ENCODE measurements at places on chromosomes 6 and 20. TPM values are rescaled to one million over a fixed set of nuclear protein-coding genes. Genes with fewer than 3 reads are reported as not detected.

The C4A gene
- 1.4 TPM for polyA plus RNA-seq

The C20orf141 gene
- 0.54 TPM for polyA plus RNA-seq

The PI16 gene
- polyA plus RNA-seq = not detected

The ULBP3 gene
- polyA plus RNA-seq = 2.0 TPM

The SLC22A3 gene
- 44.9 TPM for polyA plus RNA-seq

The PREP gene
- 30.4 TPM for polyA plus RNA-seq

The RIPOR3 gene
- 0.06 TPM for polyA plus RNA-seq

The MATN4 gene
- 0.08 TPM for polyA plus RNA-seq

The PPP1R16B gene
- 0.14 TPM for polyA plus RNA-seq

The KIF25 gene
- polyA plus RNA-seq = 0.49 TPM

The MOCS1 gene
- polyA plus RNA-seq = 2.2 TPM

The IL17A gene
- polyA plus RNA-seq = not detected

The ZKSCAN8 gene
- polyA plus RNA-seq = 8.5 TPM

The TCF21 gene
- 0.17 TPM for polyA plus RNA-seq

DNA sequence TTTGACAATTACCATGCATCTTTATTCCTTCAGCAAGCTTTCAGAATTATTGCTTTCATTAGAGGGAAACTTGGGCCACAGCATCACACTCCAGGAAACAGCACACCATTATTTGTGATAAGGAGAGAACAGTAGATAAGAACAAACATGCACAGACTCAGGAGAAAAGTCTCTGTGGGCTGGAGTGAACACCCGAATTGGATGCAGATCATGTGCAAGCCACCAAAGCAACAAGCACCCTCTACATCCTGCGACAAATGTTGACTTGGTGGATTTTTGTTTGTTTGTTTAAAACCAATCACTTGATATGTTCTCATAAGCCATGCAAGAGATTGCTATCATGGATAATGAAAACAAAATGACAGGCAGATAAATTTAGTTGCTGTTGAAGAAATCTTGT is 67.7 kb upstream of the ZFP64 start:
- DNase-seq = no peak

DNA sequence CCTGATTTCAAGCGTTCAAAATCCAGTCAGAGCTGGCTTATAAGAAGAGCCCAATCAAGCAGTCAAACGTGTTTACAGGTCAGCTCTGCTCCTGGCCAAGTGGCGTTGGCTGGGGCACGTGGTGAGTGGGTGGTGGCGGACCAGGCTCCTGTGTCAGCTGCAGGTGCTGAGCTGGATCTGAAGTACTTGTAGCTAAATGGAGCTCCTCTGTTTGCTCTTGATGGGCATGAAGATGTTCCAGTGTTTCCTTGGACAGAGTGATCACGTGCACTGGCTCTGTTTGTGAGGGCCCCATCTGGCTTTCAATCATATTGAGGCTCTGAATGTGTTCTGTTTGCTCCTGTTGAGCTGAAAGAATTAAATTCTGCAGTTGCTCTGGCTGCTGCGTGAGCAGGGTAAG is 10.2 kb upstream of the MICAL1 start:
- no peak for DNase-seq

GRCh38 chr6:76792394-76792793 is 670.9 kb downstream of the HTR1B start:
- DNase-seq = no peak

GRCh38 chr20:16317445-16318362 is 255.5 kb downstream of the KIF16B start:
- DNase-seq = no peak

GRCh38 chr6:12815884-12816600 is 99.5 kb downstream of the PHACTR1 start:
- DNase-seq = no peak

DNA sequence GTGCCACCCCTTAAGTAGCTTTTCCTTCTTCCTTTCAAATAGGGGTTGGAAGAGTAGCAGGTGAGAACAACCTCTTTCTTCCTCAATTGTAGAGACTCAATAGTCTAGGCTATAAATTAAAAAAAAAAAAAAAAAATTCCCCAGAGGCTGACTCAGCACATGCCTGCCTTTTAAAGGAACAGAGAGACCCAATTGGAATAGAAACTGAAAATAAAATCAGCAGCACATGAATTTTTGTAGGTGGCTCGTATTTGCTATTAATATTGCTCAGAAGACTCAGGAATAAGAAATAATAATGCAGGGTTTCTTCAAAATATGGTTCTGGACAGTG is 19.3 kb downstream of the TOP1 start:
- no peak for DNase-seq

DNA sequence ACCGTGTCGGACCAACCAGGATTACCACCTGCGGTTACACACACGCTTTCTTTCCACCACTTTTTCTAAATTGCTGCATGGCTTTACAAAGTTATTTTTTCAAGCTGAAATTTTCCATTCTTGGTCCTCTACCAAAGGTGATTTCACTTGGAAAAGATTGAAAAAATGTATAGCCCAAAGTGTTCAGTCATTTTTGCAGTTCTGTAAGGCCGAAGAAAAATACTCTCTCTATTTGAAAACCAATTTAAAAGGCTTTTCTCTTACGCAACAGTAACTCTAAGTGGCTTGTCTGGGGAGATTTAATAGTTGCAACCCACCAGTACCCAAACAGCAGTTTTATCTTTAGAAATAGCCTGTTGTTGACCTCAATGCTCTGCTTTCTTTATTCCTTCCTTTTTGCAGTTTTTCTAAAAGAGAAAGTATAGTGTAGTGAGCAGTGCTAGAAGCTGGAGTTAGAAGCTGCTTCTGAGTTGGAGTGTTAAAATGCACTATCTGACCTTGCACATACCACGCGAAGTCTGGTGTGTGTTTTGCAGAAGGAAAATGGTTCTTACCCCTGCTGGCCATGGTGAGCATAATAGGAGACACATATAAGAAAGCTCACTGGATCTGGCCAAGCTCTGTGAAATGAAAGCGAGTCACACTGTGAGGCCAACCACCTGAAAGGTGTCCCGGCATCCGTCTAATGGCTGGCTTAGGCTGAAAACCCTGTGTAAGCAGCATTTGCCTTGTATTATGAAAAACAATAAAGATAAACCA is 271.6 kb upstream of the PRND start:
- DNase-seq = peak; percentile 55

- no peak for DNase-seq
Measured at GRCh38 chr6:77025736-77026223, 437.5 kb downstream of the HTR1B start.

- no peak for DNase-seq
Measured at GRCh38 chr6:41878961-41879405, 16.2 kb downstream of the USP49 start.

- DNase-seq = no peak
Measured at GRCh38 chr20:47868236-47868635, 83.0 kb upstream of the SULF2 start.

DNA sequence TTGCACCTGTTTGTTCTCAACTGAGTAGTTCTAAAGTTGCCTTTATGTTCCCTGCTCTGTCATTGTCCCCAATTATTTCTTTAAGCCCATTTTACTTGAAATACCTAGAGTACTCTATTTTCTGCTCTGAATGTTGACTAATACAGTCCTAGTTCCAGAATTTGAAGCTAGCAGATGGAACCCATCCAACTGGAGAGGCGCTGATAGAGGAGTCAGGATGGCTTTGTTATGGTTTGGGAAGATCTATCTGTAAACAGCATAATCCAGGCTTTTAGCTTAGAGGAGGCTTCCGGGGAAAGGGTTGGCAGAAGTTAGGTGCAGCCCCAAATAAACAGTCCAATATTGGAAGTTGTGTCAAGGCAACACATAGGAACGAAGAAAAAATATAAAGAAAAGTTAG is 927.7 kb downstream of the TFAP2A start:
- no peak for DNase-seq

DNA sequence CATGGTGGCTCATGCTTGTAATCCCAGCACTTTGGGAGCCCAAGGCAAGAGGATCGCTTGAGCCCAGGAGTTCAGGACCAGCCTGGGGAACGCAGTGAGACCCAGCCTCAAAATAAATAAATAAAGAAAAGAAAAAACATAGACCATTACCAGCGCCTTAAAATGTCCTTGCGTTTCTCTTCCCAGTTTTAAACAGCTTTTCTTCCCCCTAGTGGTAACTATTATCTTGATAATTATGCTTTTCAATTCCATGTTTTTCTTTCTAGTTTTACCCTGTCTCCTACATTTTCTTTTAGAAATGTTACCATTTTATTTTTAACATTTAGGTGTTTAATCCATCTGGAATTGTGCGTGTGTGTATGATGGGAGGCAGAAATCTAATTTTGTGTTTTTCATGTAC is 24.4 kb downstream of the DNAH8 start:
- DNase-seq = no peak

DNA sequence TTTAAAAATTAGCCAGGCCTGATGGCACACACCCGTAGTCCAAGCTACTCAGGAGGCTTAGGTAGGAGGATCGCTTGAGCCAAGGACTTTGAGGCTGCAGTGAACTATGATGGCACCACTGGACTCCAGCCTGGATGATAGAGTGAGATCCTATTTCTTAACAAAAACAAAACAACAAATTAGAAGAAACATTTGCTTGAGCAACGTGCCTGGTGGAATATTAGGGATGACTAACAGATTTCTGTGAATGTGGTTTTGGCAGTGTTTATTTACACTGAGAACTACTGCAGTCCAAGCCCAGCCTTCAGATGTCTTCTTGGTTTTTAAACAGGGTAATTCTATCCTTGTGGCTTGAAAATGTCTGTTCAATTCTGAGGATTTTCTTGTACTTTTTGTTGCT is 9.2 kb downstream of the PPP1R3G start:
- no peak for DNase-seq

- DNase-seq = no peak
Measured at GRCh38 chr6:116443105-116443504, 18.1 kb upstream of the CALHM6 start.

GRCh38 chr6:23302514-23302913 is 733.1 kb downstream of the HDGFL1 start:
- no peak for DNase-seq

GRCh38 chr6:50608421-50608820 is 104.9 kb upstream of the TFAP2D start:
- no peak for DNase-seq

DNA sequence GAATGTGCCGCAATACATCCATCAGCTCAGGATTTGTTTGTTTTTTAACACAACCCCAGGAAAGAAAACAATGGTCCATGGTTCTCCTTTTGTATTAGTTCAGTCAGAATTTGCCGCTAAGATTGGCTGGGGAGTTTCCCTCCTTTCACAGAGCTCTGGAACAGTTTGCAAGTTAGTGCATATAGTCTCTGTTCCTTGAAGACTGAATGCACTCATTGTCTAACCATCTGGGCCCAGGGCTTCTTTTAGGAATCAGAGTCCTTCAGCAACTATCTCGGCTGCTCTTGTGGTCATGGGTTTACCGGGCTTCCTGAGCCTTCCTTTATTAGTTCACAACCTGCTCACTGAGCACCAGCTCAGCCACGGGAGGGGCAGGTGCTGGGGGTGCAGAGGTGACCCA is 121.3 kb downstream of the SLC23A2 start:
- DNase-seq = no peak

DNA sequence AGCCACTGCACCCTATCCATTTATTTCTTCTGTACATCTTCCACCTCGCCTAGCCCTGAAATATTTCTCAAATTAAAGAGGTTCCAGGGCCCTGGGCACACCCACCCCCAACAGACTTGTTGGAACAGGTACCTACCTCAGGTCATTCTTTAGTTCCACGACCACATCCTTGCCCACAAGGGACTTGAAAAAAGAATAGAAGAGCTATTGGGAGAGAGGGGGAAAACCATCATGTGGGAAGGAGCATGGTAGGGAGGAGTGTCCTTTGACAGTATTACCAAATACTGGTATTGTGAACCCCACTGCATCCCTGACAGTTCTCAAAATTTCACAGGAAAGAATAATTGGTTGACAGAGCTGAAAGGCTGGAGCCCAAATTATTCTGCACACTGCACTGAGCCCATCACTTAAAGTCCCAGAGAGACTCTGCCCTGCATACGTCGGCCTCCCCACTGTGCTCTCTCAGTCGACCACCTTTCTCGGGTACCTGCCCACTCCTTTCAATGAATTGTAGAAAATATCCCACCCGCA is 762 bp downstream of the LSM2 start:
- DNase-seq = no peak

- no peak for DNase-seq
Measured at GRCh38 chr6:31722173-31722572, 627 bp upstream of the LY6G6C start.

DNA sequence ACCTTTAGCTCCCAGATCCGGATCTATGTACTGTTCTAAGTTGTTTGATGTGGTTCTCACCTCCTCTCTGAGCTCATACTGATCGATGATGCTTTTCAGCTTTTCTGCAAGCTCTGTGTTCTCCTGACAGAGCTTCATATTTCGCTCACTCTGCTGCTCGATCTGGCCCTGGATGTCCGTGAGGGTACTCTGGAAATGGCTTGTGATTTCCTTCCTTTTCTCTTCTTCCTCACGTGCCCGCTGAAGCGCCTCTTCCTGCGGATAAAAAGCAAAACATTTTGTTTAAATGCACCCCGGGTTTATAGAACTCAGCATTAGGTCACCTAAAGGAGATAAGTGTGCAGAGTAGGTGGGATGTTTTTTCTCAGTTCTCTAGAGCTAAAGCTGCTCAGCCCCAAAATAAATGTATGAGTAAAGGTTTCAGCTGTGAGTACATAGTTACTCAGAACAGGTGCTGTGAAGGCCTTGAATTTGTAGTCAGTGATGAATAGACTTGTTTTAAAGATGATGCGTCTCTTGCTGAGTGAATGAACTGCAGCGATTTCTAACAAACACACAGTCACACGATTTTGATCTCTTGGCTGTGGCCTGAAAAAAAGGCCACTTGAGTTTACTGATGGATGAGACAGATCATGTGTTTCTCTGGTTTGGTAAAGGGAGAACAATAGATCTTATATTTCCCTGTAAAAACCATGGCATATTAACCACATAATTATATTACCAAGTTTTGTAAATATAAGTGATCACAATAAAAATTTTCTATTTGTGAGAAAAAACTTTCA is 29.1 kb downstream of the TXLNB start:
- DNase-seq = no peak

GRCh38 chr6:151869787-151870186 is 62.3 kb downstream of the ESR1 start:
- no peak for DNase-seq

DNA sequence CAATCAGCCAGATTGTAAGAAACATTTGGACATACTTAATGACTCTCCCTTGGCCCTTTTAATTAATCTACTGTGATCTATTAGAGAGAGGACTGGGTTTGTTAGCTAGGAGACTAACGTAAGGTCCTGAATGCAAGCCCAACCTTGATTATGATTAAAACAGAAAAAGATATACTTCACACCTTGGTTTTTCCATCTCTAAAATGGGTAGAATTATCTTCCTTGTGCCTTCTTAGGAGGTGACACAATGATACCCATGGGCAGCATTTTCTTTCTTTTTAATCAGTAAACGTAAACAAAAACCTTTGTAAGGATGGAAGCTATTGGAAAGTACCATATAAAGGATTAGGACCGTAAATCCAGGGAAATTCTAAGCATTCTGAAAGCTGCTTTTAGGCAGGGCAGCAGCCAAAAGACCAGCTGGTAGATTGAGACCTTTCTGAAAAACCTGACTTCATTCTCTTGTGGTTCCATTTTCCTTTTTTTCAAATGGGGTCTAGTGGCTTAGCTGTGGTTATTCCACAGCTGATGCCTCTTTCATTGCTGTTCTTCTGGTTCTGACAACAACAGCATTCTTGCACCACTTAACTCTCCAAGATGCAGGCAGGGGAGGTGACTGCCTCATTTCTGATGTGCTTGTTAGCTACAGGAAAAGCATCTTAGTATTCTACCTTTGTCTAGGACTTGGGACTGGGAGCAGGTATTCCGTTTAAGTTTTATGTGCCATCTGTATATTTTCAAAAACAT is 27.4 kb downstream of the RREB1 start:
- no peak for DNase-seq

- DNase-seq = no peak
Measured at GRCh38 chr6:138339024-138339423, 38.7 kb upstream of the SMIM28 start.

GRCh38 chr6:114467931-114468330 is 125.1 kb upstream of the HS3ST5 start:
- DNase-seq = no peak

Data from A549 (cell line).